ENCODE measurements at places on chromosomes 1 and 21.
A peak's percentile ranks its signal among the peaks of the same experiment; 100 is the strongest.

GRCh38 chr1:237608433-237608832 lies 282.3 kb downstream of the ZP4 start:
- no peak for DNase-seq

- no peak for DNase-seq
Measured at GRCh38 chr1:108016451-108016920, 51.5 kb upstream of the VAV3 start.

DNA sequence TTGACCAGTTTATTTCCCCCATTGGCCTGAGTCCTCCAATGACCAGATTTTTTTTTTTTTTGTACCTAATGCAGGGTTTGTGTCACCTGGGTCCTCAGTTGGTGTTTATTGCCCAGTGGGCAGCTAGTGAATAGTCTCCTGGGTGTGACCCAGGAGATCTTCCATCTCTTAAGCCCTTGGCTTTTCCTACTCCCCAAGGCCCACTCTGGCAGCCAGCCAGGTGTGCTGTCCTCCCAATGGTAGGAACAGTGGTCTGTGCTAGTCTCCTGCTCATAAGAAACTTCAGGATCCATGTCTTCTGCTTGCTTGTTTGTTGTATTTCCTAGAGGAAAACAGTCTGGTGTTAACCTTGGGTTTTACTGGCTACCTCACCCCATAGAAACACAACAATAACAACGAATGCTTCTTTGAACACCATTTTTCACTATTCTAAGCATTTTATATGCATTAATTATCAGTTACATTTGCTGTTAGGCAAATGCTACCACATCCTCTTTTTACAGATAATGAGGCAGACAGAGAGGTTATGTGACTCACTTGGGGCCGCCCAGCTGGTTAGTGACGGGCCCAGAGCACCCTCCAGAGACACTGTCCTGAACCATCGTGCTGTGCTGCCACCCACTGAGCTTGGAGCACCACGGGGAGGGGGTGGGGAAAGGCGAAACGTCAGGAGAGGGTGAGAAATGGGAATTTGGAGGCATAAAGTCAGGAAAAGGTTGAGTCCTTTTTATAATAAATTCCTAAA lies 107.5 kb downstream of the HIVEP3 start:
- peak; percentile 45 for DNase-seq

GRCh38 chr1:31834501-31834900 lies 18.7 kb upstream of the SPOCD1 start:
- no peak for DNase-seq

- no peak for DNase-seq
Measured at GRCh38 chr1:115829947-115830346, 11.0 kb downstream of the NHLH2 start.

GRCh38 chr21:42164064-42164789 lies 54.7 kb upstream of the ABCG1 start:
- peak; percentile 24 for DNase-seq

GRCh38 chr1:78491451-78492071 lies 787 bp downstream of the PTGFR start:
- no peak for DNase-seq

DNA sequence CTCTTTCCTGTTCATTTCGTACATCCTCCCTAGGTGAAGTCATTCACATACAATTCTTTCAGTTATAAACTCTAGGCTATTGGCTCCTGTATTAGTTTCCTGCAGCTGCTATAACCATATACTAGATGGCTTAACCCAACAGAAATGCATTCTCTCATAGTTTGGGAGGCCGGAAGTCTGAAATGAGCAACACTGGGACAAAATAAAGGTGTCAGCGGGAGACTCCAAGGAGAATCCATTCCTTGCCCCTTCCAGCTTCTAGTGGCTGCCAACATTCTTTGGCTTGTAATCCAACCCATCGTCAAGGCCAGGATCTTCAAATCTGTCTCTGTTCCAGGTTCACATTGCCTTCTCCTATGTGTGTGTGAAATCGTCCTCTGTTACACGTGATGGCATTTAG lies 71.3 kb downstream of the TOR3A start:
- no peak for DNase-seq

DNA sequence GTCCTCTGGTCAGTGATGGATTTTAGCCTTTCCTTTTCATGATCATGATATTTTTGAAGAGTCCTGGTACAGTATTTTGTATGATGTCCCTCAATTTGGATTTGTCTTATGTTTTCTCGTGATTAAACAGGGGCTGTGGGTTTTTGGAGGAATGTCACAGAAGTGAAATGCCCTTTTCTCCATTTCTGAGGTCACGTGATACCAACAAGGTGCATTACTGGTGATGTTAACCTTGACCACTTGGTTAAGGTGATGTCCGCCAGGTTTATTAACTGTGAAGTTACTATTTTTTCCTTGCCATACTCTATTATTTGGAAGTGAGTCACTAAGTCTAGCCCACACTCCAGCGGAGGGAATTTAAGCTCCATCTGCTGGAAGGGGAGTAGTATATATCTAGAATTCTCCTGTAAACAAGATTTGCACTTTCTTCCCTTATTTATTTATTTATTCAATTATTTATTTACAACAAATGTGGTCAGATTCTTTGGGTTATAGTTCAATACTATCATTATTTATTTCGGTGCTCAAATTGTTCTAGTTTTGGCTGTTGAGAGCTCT lies 123.4 kb downstream of the HIVEP3 start:
- no peak for DNase-seq

- no peak for DNase-seq
Measured at GRCh38 chr1:50665413-50665812, 242.2 kb upstream of the DMRTA2 start.

DNA sequence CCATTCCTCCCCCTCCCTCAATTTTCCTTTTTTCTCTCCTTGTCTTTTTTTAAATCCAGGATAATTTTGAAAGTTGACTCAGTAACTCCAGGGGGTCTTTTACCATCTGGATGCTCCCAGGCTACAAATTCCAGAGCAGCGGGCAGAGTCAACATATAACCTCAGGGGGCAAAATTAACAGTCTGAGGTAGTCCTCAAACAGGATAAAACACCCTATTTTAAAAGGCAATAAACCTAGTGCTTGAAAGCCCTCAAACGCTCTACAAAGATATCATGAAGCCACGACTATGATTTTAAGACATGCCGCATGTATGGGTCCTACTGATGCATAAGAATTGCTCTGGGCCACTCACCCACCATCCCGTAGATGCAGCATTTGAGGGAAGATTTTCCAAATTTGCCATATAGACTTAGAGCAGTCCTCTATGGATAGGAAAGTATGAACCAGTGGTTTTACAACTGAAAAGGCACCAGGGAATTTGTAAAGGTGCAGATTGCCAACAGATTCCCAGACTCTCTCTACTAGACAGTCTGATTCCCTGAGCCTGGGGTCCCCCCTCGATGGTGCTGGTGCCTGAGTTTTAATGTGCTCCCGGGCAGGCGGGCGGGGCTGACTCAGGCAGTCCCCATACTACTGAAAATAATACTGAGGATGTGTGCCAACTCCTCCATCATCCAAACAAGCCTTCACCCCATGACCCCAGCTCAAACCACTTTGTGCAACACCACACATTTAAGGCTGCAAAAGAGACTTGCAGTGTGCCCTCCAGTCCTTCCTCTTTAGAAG lies 37.2 kb downstream of the PTPN14 start:
- no peak for DNase-seq

- no peak for DNase-seq
Measured at GRCh38 chr1:87765057-87765680, 436.5 kb downstream of the LMO4 start.

DNA sequence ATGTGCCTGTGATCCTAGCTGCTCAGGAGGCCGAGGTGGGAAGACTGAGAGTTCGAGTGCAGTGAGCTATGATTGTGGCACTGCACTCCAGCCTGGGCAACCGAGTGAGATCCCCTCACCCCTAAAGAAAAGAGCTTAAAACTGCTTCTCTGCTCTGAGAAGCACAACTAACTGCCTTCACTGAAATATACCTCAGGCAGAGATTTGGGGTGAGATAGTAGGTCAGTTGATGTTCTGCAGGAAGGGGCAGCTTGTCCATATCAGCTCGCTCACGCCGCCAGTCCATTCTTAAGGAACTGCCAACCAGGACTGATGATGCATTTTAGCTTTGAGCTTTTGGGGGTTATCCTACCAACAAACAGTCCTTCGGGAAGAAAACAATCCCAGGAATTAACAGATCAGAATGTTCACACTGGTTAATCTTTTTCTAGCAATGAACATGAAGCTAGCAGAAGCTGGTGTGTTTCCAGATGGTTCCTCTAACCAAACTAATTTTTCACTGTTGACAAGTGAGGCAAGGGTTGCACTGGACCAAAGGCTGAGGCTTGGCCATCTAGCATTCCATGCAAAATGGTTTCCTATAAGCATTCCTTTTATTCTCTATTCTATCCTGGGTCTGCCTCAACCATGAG lies 31.6 kb downstream of the LHX4 start:
- no peak for DNase-seq

- no peak for DNase-seq
Measured at GRCh38 chr1:190084552-190084951, 393.1 kb downstream of the BRINP3 start.

GRCh38 chr1:40831001-40831732 lies 31.0 kb downstream of the CITED4 start:
- DNase-seq: no peak

DNA sequence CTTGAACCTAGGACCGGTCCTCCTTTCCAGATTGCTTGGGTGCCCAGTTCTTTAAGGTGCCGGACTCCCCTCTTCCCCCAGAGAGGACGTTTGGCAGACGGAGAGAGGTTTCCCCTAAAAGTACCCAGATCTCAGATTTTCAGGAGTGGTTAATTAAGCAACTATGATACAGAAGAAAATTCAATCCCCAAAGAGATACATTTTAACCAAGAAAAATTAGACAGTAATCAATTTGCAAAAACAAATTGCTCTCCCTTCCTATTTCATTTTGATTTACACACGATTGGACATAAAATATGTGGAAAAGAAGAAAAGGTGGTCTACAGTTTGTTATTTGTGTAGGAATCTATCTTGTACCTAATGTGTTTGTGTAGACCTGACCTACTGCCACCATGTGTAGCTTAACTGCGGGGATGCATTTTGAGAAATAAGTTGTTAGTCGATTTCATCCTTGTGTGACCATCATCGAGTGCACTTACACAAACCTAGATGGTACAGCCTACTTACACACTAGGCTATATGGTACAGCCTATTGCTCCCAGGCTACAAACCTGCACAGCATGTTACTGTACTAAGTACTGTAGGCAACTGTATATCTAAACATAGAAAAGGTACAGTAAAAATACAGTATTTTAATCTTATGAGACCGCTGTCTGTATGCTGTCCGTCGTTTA lies 755 bp downstream of the RPAP2 start:
- DNase-seq: no peak

GRCh38 chr1:75127916-75128717 lies 6.1 kb upstream of the LHX8 start:
- DNase-seq: no peak

- DNase-seq: no peak
Measured at GRCh38 chr21:34935452-34935851, 113.7 kb downstream of the RUNX1 start.

DNA sequence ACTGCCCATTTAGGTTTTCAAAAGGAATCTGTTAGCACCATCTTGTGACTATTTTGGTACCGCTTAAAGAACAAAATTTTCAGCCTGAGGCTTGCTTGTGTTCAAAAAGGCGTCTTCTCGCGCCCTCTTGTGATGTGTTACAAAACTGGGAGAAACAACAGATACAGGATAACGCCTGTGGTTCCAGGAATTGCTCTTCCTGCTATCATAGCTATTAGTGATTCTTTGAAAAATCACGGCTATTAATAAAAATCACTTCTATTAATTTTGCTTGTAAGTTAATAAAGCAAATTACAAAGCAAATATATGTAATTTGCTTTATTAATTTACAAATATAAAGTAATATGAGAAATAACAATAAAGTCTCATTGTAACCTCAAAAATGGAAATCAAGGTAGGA lies 82.2 kb upstream of the ABCD3 start:
- no peak for DNase-seq

GRCh38 chr1:18934205-18935000 lies 22.1 kb downstream of the IFFO2 start:
- DNase-seq: no peak

- DNase-seq: no peak
Measured at GRCh38 chr21:23496729-23497128, 2110.6 kb downstream of the MRPL39 start.

- no peak for DNase-seq
Measured at GRCh38 chr1:198687429-198687828, 48.6 kb downstream of the PTPRC start.

DNA sequence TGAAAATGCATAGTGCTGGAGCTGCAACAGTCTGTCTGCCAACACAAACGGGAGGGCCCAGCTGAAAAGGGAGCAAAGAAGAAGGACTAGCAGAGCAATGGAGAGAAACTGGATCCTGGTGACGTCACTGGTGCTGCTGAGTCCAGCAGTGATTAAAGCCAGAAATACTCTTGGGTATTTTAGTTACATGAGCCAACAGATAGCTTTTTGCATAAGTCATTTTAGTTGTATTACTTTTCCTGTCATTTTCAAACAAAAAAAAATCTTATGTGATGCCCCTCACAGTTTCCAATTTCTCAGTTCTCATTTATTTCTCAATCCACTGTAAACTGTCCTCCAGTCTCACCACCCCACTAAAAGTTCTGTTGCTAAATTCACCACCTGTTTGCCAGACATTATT lies 38.7 kb upstream of the NEK7 start:
- DNase-seq: no peak

DNA sequence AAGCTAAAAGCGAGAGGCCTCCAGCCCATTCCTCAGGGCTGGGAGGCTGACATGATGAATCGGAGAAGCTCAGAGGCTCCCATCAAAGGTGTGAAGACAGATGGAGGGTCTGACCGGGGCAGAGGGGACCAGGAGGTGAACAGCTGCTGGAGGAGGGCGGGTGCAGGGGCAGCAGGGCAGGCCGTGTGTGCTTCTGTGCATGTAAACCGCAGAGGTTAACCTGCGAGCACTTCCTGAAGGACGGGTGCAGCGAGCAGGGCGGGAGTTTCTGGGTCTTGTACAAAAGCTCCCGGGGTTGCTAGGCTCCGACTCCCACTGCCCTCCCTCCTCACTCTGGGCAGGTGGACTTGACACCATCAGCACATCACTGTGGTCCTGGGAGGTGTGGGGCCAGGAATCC lies 75.2 kb downstream of the PAX7 start:
- DNase-seq: no peak

DNA sequence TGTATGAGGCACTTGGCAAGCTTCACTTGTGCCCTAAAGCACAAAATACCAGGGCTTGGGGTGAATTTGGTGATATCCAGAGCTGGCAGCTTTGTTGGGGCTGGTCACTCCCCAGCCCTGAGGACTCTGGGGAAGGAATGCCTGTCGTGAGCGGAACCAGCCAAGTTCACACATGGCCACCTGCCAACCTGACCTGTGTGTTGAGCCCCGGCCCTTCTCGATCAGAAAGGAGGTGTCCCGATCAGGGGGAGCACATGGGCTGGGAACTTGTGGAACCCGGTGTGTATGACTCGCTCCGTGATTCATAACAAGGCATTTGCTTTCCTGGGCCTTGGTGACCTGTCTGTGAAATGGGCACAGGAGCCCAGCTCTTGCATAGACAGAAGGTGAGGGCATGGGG lies 43.1 kb downstream of the AGPAT3 start:
- no peak for DNase-seq
